Nephron progenitor cell (in vitro differentiated cells): ENCODE measurements at places on chromosomes 4 and X.

DNA sequence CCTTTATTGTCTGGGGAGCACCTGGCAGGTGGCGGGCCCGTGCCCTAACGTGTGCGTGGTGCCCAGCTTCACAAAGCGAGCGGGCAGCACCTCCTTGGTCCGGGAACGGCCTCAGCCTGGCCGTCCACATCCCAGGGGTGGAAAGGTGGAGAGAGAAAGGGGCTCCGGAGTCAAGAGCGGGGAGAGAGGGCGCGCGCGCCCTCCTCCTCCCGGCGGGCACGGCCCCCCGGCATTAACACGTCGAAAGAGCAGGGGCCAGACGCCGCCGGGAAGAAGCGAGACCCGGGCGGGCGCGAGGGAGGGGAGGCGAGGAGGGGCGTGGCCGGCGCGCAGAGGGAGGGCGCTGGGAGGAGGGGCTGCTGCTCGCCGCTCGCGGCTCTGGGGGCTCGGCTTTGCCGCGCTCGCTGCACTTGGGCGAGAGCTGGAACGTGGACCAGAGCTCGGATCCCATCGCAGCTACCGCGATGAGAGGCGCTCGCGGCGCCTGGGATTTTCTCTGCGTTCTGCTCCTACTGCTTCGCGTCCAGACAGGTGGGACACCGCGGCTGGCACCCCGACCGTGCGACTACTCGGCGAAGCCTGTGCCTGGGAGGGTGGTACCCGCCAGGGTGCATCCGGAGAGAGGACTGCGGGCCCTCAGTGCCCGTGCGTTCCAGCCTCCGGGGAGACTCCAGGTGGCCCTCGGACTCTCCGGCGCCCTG lies at the start of gene KIT:
KIT (plus strand) TSS at position 407 of the 701 bp plus-strand sequence; CDS start at position 465, 58 bp downstream.
- peak; percentile 92 for DNase-seq

- peak; percentile 36 for DNase-seq
Measured at GRCh38 chr4:186942758-186943377, 219.2 kb upstream of the FAT1 start.

GRCh38 chr4:182213004-182213403 lies 30.2 kb upstream of the TENM3 start:
- no peak for DNase-seq

- DNase-seq = no peak
Measured at GRCh38 chr4:187364851-187365250, 630.7 kb upstream of the ZFP42 start.

DNA sequence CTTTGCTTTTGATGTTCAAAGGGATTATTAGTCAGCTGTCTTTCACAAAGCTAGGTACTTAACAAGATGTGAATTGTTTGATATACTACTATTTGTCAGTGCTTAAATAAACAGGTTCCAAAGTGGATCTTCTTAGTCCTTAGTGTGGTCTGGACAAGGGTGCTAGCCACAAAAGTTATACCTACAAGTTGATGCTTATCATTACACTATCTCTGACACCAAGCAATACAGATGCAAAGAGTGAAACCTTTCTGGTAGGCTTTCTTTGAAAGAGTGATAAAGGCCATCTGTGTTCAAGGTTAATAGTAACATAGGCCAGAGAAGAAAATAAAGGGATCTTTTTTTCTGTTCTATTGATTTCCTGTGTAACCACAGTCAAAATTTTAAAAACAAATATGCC lies 12.2 kb upstream of the RBPJ start:
- no peak for DNase-seq

- no peak for DNase-seq
Measured at GRCh38 chr4:122821092-122821491, 5.5 kb upstream of the FGF2 start.

- DNase-seq = no peak
Measured at GRCh38 chrX:136961594-136962135, 72.1 kb downstream of the GPR101 start.

DNA sequence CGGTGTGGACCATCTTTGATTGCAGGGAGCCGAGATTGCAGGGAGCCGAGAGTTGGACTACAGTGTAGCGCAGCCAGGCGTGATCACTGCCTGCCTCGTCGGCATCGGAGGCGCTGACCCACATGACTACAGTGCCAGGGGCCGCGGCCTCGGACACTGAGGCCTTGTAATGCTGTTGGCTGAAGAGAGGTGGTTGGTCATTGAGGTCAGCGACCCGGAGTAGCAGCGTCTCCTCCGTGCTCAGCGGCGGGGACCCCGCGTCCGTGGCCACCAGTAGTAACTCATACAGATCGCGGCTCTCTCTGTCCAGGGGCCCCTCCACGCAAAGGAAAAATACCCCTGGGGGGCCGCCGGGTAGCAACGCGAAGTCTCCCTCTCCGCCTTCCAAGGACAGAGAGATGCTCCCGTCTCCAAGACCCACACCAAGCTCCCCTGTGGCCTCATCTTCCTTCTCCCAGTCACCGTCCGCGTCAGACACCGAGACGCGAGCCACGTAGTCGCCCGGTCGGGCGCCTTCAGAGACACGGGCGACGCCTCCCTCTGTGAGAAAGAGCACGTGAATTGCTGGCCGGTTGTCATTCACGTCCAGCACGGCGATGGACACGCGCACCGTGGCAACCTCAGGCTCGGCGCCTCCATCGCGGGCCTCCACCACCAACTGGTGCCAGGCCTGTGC lies 1.9 kb downstream of the DCHS2 start:
- DNase-seq = no peak

DNA sequence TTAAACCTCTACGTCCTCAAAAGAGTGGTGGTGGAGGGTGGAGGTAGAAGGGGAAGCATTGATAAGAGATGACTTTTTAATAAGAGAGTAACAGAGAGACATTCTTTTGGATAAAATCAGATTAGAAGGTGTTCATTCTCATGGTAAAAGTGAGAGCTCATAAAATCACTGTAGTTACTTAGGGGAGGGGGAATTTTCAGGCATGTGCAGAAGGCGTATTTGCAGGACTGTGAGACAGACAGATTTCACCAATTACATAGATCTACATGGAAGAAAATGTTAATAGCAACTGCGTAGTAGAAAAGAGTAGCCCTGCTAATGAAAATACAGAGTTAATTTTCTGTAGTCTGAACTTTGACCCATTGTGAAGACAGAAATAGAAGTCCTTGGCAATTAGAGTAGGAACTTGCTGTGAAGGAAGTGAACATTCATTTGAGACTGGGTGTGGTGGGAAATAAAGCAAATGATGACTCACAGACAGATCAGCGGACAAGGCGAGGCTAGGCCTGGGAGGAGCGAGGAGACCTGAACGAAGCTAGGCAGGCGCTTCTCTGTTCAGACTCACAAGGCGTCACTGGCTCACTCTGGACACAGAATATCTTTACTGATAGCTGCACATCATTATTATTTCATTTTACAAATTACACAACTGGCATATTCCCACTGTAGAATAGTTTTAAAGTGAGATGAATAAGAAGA lies 57.2 kb upstream of the FAM9C start:
- no peak for DNase-seq

DNA sequence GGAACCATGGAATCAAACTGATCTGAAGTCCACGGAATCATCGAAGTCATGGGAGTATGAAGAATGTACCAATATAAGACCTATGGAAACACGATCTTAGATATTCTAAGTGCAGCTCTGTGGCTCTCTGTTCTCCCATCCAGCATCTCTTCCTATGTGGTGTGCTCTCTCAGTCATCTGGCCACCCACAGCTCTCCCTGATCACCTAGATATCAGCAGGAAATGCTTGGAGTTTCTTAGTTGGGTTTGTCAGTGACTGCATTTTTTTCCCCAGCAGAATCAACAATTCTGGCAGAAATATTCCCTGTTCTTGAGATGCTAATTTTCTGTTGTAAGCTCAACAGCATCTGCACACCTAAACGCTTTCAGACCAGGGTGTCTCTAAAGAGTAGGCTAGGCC lies 94.1 kb downstream of the GC start:
- no peak for DNase-seq

GRCh38 chr4:89836031-89836745 lies 773 bp downstream of the SNCA start:
- peak; percentile 19 for DNase-seq

DNA sequence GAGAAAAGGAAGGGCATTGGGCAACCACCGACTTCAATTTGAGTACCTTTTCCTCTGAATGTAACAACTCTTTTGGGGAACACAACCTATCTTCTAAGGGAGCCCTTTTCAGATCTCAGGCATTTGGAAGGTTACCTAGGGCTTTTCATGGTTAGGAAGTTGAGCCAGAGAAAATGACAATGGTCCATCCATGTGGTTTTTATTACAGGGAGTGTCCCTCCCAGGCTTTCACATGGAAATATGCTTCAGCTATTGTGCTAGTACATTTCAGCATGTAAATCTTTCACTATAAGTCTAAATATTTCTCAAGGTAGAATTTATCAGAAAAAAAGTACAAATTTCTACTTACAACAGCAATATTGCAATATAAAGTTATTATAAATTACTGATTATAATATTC lies 259.8 kb downstream of the IQCM start:
- DNase-seq = no peak

DNA sequence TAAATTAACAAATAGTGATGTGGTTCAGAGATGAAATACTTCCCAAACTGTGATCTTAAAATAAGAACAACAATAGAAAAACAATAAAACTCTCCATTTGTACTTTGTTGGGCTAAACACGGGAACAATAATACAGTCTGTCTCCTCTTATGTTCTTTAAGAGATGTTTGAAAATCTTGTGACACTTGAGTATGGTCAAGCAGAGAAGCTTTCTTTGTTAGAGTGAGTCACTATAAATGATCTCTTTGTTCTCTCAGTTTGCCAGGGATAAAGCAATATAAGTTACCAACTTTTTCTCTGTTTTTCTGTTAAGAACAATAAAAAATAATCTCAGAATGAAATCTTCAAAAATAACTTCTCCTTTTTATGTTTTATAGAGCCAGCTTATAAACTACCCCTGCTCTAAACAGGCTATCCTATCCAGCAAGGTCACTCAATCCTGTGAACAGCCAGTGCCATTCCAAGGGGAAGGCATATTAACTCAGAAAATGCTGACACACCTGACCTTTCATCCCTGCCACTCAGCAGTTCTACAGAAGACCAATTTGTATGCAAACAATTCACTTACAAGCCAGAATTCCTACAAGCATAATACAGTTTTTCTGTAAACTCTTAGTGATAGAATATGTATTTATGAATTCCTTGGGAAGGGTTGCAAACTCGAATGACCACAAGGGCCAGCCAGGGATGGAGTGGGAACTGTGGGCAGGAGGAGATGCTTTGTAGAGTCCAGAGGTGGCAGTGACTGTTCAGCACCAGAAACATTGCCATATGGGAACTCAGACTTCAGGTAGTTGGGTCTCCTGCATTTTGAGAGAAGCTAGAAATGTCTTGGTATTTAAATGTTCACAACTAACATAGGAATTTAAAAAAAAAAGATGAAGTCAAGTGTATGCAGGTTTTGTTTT lies 52.2 kb downstream of the AFM start:
- no peak for DNase-seq

DNA sequence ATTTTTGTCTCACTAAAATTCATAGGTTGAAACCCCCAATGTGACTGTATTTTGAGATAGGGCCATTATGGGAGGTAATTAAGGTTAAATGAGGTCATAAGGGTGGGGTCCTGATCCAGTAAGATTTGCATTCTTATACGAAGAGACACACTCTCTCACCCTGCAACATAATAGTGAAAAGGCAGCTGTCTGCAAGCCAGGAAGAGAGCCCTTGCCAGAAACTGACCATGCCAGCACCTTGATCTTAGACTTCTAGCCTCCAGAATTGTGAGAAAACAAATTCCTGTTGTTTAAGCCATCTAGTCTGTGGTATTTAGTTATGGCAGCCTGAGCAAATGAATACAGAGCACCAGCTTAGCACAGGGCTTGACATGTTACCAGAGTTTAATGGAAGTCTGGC lies 17.5 kb upstream of the IGSF1 start:
- DNase-seq = no peak

DNA sequence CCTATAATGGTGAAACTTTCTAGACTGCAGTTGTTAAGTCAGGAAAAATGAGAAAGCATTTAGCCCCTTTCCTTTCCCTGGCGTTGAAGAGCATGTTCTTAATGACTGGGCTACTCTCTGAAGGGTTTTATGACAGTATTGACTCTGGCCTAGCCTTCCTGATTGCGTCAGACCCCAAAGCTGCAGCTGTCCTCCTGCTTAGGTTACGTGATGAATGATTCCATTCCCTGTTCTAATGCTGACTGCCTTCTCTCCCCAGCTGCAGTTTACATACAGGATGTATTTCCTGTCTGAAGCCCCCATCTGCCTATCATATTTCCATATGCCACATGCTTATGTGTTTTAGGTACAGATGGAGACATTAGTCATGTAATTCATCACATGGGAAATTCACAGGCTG lies 105.8 kb upstream of the EGFL6 start:
- peak; percentile 5 for DNase-seq

DNA sequence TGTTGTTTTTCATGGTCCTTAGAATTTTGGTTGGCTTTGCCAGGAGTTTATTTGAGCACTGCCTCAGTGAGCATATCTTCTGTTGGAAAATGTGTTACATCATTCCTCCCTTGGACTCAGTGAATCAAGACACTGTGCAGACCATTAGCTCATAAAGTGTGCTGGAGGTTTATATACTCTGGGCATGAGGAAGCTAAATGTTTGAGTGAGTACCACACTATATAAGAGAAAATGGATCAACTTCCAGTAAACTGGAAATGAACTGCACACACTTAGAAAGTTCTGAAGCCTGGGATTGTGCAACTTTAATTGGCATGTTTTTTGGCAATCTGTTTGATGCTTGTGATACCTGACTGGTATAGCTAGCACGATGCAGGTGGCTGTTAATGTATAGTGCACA lies 75.9 kb downstream of the LIMCH1 start:
- DNase-seq = no peak

DNA sequence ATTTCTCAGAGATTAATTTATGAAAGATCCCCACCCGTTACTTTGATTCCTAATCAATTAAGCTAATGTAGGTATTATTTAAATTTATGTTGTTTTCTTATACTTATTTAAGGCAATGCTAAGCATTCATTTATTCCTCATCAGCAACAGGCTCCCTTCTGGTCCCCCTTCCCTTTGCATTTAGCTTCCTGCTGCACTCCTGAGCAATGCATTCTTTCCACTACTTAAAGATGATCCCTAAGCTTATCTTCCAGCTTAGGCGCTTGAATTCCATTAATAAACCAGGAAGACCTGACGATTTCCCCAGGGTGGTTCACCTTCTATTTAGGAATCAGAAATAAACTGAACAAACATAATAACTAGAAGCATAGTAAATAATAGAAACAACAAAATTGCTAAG lies 1003.1 kb downstream of the FSTL5 start:
- DNase-seq = no peak

- no peak for DNase-seq
Measured at GRCh38 chr4:144653781-144654545, 8.0 kb downstream of the HHIP start.

- no peak for DNase-seq
Measured at GRCh38 chr4:26866781-26867180, 6.1 kb downstream of the STIM2 start.

DNA sequence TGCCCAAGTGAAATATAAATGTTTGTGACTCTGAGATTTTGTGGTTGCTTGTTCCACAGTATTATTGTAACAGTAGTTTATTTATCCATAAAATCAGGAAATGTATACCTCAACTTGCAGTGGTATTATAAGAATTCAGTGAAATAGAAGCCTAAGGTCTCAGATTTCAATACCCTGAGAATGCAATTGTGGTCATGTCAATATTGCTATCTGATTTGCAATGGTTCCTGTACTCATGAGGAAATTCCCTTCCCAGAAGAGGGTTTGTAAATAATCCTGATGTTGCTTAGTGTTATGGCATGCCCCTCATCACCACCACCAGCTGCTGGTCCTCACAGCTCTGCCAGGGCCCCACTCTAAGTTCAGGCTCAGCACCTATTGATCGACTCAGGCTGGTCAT lies 67.8 kb downstream of the SLC34A2 start:
- DNase-seq = no peak
